Stimulated activated CD8-positive, alpha-beta memory T cell treated with anti-CD3 and anti-CD28 coated beads, Interleukin-2, amount 100 ng/mL, for 1 hour (primary cell): ENCODE measurements at places on chromosomes 6 and 20.

- DNase-seq, result no peak
Observed at GRCh38 chr6:35634316-35634715, 54.4 kb downstream of the FKBP5 start.

DNA sequence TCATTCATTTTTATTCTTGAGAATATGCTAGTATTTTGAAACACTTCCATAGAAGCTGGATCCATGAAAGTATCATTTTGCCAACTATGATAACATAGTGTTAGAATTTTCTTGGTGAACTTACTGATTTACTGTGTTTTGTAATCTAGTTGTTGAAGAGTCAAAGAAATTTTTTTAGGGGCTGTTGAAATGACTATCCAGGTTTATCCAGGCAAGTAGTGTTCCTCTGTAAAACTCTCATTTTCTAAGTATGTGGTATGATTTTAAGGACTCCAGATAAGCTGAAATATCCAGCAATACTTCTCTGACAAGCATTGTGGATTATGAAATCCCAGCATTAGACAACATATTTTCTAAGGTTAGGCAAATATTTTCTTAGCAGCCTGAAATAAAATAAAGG lies 95.9 kb downstream of the GRIK2 start:
- DNase-seq, result no peak

DNA sequence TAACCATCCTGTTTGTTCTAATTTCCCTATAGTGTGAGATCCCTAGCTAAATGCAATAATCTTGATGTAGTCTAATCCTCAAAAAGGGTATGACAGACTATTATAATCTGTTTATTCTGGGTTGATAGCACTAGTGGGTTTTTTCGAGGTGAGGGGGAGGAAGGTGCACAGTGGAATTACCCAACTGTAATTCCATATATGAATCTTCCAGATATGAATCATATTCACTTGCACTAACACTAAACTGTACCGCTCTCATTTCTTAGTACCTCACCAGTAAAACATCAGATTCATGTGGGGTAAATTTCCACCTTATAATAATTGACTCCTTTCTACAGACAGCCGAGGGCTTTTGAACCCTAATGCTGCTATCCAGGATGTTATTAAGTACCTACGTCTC lies 16.5 kb downstream of the NCOA7 start:
- no peak for DNase-seq

DNA sequence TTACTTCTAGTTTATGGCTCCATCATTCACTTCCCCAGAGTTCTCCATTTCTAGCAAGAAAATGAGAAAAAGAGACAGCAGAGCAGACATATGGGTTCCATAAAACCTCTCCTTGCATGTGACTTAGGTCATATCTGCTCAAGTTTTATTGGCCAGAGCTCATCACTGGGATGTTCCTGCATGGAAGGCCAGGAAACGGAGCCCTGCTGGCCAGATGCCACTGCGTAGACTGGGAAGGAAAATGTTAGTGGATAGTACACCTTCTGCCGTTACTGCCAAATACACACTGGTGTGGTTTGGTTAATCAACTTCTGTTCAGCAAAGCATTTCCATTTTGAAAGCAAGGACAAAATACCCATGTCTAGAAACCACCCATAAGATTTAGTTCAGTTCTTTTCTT lies 220.6 kb upstream of the TSHZ2 start:
- no peak for DNase-seq

DNA sequence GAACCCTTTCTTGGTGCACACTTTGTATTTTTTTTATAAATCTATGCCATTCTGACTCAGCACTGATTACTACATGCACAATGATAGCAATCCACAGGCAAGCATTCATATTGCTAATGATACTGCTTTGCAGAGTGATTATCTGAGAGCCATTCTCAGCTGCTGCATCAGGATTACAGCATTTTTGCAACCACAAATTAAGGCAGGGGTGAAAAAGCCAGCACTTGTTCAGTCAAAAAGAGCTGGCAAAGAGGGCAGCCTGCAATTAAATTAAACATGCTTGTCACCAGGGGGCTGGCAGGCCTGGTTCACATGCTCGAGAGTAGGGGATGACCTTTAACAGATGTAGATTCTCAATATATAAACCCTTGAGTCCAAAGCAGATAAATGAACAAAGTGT lies 40.7 kb upstream of the SLC17A4 start:
- DNase-seq, result no peak

DNA sequence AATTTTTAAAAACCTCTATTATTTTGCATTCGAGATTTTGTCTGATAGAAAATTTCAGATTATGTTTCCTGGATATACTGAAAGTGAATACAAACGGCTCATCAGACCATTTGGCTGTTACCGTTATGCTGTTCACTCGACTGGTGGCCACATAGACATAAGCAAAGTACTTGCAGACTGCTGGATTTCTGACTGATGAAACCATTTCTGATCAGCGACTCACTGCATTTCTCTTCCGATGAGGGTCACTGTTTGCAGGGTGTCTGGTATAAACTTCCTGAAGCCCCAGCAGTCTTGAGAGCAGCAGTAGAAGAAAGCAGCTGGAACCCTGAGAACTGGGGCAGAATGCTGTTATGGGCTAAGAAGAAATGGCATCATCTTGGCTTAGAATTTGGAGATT lies 17.7 kb downstream of the SNX9 start:
- no peak for DNase-seq

- no peak for DNase-seq
Observed at GRCh38 chr20:62059920-62060630, 5.6 kb downstream of the TAF4 start.

DNA sequence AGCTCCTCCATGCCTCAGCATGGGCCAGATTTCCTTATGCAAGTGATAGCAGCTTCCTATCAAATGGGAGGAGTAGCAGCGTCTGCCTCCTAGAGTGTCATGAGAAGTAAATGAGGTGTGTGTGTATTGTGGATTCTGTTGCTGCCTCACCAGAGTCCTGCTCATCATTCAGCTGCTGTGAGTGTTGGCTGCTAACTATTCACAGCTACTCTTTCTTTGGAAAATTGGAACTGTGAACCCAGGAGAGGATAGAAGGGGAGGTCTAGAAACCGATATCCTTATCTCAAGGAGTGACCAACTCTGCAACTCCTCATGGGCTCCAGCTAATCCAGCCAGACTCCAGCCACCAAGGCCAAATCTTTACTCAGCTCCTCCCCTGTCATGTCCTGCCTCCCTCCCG lies 63.3 kb downstream of the TOX2 start:
- DNase-seq, result no peak

DNA sequence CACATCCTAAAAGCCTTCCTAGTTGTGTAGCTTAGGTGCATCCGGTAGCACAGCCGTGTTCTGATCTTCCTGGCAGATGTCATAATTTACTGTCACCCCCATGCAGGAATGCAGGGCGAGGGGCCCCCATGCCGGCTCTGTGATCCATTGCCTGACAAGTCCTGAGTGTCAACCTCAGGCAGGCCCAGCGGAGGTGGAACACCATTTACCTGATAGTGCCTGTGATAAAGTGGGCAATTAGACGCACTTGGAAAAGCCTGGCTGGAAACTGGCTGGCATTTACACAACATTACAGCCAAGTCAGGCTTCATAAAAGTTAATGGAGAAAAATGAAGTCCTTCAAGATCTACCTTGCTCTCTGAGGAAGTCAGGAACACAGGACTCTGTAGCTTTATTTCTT lies 521.4 kb upstream of the JAG1 start:
- no peak for DNase-seq

DNA sequence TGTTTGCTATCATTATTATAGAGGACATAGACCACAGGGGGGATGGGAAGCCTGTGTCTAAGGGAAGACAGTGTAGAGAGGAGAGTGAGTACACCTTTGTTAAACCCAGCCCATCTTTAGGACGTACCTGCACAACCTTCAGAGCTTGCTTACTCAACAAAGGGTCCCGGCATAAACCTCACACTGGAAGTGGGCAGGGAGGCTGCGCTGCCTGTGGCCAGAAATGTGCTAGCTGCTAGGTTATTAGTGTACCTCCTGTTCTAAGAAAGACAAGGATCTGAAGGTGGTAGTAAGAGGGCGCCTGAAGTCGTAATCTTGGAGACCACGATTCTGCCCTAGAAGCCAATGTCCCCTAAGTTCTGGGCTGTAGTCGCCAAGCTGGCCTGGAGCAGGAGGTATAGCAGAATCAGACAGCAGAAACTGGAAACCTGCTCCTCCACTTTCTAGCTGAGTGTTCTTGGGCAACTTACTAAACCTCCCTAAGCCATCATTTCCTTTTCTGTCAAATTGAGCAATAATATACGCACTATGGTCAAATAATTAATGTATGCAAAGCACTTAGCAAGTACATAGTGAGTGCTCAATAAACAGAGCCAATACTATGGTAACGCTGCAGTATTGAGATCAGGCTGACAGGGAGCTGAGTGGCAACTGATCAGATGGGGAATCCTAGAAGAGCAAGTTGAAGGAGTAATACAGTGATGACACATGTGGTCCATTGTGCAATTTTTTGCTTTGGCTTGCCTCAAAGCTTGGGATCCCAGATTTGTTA lies 16.8 kb upstream of the AKIRIN2 start:
- no peak for DNase-seq

DNA sequence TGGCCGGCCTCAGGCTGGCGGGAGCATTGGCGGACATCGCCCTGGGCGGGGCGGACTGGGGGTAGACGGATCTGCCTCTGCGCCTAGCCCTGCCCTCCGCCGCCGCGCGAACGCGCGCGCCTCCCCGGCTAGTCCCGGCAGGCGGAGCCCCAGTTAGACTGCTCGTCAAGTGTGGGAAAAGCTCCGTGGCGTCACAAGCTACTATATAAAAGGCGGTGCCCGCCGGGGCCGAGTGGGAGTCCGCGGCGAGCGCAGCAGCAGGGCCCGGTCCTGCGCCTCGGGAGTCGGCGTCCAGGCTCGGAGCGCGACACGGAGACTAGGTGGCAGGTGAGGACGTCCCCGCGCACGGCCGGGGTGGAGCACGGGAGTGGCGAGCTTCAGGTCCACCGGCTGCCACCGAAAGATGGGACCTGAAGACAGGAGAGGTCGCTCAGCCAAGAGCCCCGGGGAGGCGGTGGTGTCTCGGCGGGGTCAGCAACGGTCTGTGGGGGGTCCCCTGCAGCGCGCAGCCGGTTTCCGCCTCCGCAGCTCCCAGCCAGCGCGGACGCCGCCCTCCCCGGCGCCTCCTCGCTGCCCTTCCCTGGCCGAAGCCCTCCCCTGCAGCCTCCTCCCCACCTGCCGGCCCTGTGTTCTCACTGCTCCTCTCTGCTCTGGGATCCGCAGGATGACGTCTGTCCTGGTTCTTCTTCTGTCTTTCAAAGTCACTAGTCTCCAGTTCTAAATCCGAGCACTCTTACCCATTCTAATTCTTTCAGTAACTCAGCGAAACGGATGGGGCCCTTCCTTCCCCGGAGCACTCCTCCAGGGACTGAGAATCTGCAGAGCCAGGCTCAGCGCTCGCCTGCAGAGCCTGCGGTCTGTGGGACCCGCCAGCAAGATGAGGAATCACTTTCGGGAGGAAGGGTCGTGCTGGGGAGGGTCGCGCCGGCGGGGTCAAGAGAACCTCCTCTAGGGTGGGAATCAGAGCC lies 4.3 kb upstream of the RIPK1 start:
- DNase-seq, result peak; percentile 85

DNA sequence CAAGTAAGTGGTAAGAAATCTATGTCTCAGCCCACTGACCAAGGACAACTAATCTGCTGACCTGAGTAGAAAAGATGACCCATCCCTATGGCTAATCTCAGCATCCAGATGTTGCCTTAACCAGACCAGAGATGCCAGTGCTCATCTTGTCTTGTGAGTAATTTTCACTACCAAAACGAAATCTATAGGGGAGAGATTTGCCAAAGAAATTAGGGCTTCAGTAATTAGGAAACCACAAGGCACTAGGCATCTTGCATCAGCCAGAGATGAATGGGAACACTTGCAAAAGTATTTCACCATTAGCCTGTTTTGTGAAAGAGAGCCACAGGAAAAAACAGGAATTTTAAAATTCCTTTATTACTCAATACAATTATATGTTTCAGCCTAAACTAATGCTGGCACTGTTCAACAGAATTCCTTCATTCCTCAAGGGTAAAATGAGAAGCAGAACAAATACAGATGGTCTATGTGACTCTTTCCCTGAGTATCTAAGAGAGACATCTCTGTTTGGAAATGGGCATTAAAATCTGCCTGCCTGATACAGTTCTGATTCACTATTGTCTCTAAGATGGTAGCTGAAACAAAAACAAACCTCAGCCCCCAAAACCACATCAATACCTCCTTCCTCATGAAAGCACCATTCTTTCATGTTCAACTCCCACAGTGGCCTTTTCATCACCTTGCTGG lies 87.8 kb downstream of the GMDS start:
- no peak for DNase-seq

DNA sequence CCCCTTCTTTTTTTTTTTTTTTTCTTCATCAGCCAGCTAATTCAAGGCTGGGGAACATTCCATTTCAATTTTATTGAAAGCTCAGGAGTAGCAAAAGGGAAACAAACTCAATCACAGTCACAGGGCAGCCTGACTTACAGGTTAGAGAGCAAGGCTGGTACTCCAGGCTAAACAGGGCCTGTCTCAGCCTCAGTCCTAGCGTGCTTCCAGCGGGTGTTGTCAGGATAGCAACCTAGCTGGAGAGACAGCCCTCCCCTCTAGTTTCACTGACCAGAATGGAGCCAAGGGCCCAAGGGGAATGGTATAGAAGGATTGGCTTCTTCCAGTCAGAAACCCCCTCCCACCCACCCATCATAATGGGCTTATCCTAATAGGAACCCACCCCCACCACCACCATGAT lies 132.9 kb downstream of the PXDC1 start:
- DNase-seq, result no peak

DNA sequence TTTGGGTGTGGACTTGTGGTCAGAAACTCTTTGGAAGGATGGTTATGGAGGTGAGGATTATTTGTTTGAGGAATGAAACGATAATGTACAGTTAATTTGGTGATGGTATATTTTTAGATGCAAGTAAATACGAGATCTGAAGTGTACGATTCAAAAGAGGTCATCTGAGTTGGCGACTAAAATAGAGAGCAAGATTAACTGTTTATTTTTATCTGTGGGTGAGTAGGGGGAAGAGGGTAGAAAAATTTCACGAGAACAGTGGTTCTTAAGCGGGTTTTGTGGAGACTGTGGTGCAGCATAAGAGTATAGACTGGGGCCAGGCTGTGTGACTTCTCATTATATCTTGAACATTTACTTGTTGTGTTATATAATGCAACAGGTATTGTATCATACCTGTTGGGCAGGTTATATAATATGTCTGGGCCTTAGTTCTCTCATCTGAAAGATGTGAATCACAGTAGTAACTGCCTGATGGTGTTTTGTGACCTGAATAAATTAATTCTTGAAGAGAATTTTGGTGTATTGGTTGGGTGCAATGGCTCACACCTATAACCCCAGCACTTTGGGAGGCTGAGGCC lies 171.2 kb downstream of the JARID2 start:
- no peak for DNase-seq
